Neural crest cell (in vitro differentiated cells): ENCODE measurements at places on chromosomes 7 and 10. TPM values are rescaled to one million over a fixed set of nuclear protein-coding genes. Genes with fewer than 3 reads are reported as not detected.

GRCh38 chr10:113175756-113176651 lies 226.0 kb downstream of the TCF7L2 start:
- no peak for DNase-seq

DNA sequence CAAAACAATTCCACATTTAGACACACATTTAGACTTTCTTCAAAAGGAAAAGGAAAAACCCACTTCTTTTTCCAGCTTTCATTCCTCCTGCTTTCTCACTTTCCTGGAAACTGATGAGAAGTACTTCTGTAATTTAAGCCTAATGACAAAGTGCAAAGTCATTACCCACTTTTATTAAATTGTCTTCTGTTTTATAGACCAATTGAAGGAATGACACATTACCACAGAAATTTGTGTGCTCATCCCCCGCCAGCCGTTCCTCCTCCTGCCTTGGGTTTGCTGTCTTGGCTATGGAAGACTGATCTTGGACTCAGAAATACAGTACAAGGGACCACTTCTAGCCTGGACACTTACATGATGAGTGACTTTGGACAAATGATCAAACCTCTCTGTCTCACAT lies 717.8 kb downstream of the SORCS3 start:
- DNase-seq = no peak

DNA sequence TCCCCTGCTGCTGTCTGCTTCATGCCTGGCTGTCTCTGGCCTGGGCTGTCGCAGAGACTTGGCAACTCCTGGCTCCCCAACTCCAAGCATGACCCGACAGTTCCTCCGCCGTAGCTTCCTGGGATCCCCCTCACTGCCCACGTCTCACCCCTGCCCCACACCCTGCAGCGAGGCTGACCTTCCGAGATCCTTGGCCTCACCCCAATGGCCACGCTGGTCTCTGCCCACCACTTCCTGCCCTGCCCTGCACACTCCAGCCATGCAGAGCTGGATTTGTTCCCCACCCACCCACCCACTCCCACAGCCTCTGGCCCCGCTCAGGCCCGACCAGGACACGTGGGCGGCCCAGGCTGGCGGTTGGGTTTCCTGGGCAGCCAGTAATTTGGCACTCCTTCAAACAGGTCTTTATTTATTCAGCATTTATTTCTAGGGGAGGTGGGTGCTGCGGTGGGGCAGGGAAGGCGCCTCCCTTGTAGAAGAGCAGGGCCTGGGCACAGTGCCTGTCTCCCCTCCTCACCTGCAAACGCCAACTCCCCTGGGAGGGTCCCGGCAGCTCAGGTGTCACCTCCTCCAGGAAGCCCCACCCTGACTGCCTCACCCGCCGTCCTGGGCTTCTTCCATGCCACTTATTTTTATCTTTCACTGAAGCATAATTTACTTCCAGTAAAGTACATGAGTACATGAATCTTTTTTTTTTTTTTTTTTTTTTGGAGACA lies 25.5 kb downstream of the GTF2IRD1 start:
- no peak for DNase-seq

DNA sequence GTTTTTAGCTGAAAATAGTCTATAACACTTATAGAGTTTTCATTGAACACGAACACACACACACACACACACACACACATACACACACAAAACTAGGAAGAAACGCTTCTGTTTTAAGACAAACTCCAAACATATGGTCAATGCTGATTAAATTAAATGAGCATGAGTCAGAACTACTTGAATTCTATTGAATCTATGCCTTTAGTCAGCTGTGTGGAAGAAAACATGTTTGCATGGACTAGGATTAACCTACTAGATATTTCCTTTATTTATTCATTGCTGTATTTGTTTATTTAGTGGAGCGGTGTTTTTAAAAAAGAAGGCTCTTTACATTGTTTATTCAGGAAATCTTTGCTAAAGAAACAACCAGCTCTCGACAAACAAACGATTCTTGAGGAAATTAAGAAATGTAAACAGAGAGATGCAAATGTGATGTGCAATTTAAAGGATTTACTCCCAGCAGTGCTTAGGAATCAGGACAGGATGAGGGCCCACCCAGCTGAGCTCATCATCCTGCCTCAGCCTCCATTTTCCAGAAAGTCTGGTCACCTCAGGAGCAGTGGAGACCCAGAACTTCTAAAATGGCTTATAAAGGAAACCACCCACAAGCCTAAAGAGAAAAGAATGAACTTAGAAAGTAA lies 83.2 kb downstream of the PDE1C start:
- DNase-seq = no peak

DNA sequence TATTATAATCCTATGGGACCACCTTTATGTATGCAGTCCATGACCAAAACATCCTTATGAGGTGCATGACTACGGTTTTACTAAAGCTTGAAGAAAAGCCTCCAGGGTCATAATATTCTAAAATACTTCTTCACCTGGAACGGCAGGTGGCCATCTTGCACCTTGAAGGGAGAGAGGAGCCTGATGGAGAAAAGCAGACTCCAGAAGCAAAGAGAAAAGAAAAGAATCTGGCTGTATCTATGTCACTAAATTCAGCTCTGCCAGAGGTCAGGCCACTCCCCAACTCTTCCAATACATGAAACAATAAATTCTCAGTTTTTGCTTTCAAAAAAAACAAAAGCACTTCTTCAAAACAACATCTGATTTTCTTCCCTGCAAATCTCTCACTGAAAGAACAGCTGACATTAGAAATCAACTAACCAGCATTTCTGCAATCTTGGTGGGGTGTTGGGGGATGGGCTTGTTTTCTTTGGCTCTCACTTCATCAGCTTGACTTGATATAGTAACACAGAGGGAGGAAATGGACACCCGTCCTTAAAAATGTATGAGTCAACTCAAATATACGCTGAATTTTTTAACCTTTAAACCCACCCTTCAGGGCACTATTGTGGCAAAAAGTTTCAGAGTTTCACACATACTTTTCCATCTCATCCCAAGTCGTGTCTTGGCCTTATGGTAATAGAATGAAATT lies 21.7 kb downstream of the HIBADH start:
- DNase-seq = no peak

- DNase-seq = peak; percentile 14
These were observed 495 bp downstream of the EIF3B start for GRCh38 chr7:2354939-2355704.

GRCh38 chr7:155324918-155325235 lies 27.2 kb downstream of the INSIG1 start:
- no peak for DNase-seq

DNA sequence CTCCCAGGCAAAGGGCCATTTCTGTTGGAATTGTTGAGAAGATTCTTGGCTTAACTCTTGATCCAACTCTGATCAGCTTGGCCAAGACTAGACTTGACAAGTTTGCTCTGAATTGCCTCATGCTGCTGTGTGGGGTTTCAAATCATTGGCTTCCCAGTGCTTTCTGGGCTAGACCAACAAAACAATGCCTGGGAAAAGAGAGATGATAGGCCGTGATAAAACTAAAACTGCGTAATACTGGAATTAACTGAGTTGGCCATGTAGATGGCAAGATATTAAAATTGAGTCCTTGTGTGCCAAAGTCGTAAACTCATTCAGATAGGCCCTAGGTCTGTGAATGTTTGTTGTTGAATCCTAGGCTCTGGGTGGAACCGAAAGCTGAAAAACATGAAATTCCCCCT lies 222.6 kb downstream of the MGMT start:
- no peak for DNase-seq

DNA sequence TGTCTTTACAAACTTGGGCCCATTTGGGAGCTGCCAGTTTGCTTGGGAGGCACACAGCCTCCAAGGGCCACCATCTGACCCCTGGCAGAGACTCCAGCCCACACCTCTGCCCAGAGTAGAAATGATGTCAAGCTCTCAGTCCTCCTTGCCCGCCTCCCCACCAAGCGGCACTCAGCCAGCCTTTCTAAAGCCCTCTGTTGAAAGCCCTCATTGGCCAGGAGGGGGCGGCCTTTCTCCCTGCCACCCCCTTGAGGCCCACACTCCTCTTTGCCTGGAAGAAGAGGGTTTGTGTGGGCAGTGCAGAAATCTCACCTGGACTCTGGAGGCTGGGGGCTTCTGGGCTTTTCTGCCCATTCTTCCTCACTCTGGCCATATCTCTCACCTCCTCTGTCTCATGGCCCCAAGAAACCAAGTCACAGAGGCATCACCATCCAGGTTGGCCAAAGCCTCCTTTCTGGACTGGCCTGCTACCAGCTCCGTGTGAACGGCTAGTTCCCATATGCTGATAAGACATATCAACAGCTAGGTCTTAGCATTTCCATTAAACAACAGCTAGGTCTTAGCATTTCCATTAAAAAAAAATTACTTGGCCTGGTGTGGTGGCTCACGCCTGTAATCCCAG lies 36.1 kb downstream of the UBTD1 start:
- DNase-seq = no peak

- no peak for DNase-seq
These were observed 57.3 kb upstream of the ZEB1 start for GRCh38 chr10:31261511-31262311.

DNA sequence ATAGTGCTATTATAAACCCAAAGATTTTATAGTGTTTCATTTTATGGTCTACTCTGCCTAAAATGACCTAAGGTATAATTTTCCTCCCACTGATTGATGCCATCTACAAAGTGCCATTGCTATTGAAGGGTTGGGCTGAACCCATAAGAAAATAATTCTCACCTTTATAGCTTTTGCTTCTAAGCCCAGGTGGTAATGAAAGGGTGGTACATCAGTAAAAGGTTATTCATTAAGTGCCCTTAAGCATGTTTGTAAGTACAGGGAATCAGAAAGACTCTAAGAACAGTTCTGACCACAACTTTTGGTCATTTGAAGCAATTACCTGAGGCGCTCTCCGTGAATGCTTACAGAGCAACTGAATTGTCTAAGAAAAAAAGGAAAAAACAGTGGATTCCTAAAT lies 1247.3 kb downstream of the NXPH1 start:
- DNase-seq = no peak

DNA sequence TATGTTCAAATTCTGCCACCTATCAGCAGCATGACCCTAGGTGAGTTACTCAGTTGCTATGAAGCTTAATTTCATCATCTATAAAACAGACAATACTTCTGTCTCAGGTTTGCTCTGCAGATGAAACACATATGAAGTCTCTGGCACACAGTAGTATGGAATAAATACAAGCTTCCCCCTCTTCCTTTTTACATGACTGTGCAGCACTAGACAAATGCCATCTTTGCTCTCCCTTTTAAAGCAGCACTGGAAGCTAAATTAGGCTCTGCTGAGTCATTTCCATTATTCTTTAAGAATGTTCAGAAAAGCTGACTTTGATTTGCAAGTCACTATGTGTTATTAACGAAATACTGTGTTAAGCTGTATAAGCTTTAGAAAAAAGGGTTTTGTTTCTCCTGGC lies 40.7 kb upstream of the ANAPC16 start:
- DNase-seq = no peak

DNA sequence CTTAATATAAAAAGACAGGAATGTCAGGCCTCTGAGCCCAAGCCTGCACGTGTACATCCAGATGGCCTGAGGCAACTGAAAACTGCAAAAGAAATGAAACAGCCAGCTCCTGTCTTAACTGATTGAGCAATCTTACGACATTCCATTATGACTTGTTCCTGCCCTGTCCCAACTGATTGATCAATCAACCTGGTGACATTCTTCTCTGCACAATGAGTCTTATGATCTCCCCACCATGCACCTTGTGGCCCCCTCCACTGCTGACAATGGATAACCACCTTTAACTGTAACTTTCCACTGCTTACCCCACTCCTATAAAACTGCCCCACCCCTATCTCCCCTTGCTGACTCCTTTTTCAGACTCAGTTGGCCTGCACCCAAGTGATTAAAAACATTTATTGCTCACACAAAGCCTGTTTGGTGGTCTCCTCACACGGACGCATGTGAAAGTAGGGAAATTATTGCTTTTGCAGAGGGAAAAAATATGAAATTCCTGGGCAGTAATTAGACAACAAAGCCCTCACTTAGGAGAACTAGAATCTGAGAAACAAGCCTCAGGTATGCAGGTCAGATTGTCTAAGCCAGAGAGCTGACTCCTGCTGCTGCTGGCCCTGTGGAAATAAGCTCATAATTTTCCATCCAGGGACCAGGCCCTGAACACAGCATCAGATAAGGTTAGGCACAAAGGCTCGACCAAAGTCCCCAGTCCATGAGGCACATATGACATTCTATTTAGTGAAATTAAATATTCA lies 5.3 kb downstream of the CYP3A7 start:
- DNase-seq = no peak

GRCh38 chr7:155576900-155577508 lies 30.6 kb upstream of the CNPY1 start:
- DNase-seq = no peak

- no peak for DNase-seq
These were observed 202.2 kb downstream of the GFRA1 start for GRCh38 chr10:116070743-116071320.

DNA sequence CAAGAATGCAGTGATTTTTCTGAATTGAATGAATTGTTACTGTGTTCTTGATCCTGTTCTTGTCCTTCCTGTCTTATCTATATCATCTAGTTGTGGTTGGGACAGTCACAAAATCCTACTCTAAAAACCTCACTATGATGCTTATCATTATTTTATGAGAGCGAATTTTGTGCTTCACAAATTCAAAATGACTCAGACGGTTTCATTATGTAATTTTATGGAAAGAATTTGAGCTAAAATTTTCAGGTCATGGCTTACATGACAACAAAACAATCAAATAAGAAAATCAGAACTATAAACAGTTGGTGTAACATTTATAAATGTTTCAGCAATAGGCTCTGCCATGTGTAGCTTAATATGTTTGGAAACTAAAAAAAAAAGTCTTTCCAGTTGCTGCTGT lies 6.9 kb downstream of the PRKAR2B start:
- DNase-seq = no peak

Gene RGR
- total RNA-seq = 0.23 TPM in 1 of 2 replicates, not detected in the other

Gene VAX1
- total RNA-seq = 0.16 and 0.23 TPM in 2 replicates

Gene TUBAL3
- not detected in 2 replicates for total RNA-seq

Gene JAZF1
- 3.1 and 3.6 TPM in 2 replicates for total RNA-seq

Gene PDSS1
- total RNA-seq = 15.3 and 16.7 TPM in 2 replicates

Gene MRC1
- not detected in 2 replicates for total RNA-seq

Gene PPP1R17
- total RNA-seq = 1.2 and 1.4 TPM in 2 replicates
